ENCODE measurements at places on chromosomes 7 and 10.

DNA sequence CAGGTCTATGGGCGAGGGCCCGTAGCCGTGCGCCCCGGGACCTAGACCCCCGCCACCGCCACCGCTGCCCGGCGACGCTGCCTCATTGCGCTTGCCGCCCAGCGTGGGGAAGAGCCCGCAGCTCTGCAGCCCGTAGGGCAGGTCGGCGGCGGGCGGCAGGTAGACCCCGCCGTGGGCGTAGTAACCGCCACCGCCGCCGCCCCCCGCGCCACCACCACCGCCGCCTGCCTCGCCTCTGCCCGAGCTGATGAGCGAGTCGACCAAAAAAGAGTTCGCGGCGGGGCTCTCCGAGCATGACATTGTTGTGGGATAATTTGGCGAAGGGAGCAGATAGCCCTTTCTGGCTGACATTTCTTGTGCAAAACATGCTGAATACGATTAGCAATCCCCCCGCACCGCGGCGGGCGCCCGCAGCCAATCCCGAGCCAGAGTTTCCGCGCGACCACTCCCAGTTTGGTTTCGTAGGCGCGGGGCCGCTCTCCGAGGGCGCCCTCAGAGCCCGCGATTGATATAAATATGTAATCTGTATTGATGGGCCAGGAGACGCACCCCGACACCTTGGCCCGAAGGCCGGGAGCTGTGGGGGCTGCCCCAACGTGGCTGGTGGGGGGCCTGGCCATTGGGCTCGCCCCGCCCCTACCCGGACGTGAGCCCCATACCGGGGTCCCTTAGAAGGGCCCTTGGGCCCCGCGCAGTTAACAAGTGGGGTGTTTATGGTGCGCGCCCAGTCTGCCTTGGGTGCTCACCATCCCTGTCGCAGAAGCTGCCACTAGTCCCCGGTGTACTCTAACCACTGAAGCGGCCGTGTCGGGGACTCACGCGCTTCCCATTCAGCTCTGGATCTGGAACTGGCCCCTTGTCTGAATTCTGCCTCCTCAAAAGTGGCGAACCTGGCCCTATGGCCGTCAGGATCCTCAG is at the start of gene HOXA10:
Gene HOXA10 (minus strand): TSS at position 365 of the 918 bp plus-strand sequence. CDS start 14 bp downstream, at position 351.
- H3K27me3 ChIP-seq = peaks cover 54% of the 10 kb centered on the region
- H3K27ac ChIP-seq = peak within 1 kb of the TSS; percentile 37
- DNase-seq = peak; percentile 62
- H3K4me3 ChIP-seq = peak within 1 kb of the TSS; percentile 71

- H3K36me3 ChIP-seq = no peaks in the 10 kb centered on the region
- no peak overlapping the region for H3K27ac ChIP-seq
- no peak overlapping the region for H3K4me3 ChIP-seq
Measured at GRCh38 chr10:11677480-11677879, 64.7 kb upstream of the ECHDC3 start.

GRCh38 chr10:3950676-3951275 is 165.8 kb upstream of the KLF6 start:
- no peak overlapping the region for H3K4me3 ChIP-seq
- H3K36me3 ChIP-seq = no peaks in the 10 kb centered on the region
- H3K27me3 ChIP-seq = no peaks in the 10 kb centered on the region
- H3K4me1 ChIP-seq = peaks cover 24% of the 10 kb centered on the region

- H3K4me3 ChIP-seq = no peak overlapping the region
- no peaks in the 10 kb centered on the region for H3K27me3 ChIP-seq
- H3K27ac ChIP-seq = no peak overlapping the region
- no peaks in the 10 kb centered on the region for H3K36me3 ChIP-seq
Measured at GRCh38 chr10:98655492-98655891, 208.8 kb upstream of the HPS1 start.

- DNase-seq = no peak
- no peaks in the 10 kb centered on the region for H3K36me3 ChIP-seq
- H3K27me3 ChIP-seq = no peaks in the 10 kb centered on the region
- no peak overlapping the region for H3K4me3 ChIP-seq
- no peaks in the 10 kb centered on the region for H3K4me1 ChIP-seq
- no peak overlapping the region for H3K27ac ChIP-seq
Measured at GRCh38 chr10:129272176-129272575, 194.9 kb upstream of the MGMT start.

GRCh38 chr7:129008645-129009414 is 46.1 kb downstream of the TNPO3 start:
- no peaks in the 10 kb centered on the region for H3K4me1 ChIP-seq
- H3K27me3 ChIP-seq = no peaks in the 10 kb centered on the region
- no peak overlapping the region for H3K27ac ChIP-seq
- H3K4me3 ChIP-seq = no peak overlapping the region

DNA sequence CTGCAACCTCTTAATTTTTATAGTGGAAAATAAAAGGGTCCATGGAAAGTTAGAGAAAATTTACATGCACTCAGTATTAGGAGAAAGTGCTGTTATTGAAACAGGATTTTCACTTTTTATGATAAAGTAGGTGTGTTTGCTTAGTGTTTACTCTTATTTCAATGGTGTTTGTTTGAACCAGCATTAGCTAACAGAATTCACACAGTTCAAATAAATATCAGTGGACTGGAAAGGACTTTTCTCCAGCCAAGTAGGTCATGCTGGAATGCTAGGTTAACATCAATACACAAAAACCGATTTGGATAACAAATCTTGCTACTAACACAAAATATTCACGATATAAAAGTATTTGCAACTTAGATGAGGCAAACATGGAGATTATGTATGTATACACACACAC is 49.4 kb upstream of the BET1 start:
- no peak overlapping the region for H3K27ac ChIP-seq
- DNase-seq = no peak
- no peak overlapping the region for H3K4me3 ChIP-seq
- no peaks in the 10 kb centered on the region for H3K36me3 ChIP-seq

DNA sequence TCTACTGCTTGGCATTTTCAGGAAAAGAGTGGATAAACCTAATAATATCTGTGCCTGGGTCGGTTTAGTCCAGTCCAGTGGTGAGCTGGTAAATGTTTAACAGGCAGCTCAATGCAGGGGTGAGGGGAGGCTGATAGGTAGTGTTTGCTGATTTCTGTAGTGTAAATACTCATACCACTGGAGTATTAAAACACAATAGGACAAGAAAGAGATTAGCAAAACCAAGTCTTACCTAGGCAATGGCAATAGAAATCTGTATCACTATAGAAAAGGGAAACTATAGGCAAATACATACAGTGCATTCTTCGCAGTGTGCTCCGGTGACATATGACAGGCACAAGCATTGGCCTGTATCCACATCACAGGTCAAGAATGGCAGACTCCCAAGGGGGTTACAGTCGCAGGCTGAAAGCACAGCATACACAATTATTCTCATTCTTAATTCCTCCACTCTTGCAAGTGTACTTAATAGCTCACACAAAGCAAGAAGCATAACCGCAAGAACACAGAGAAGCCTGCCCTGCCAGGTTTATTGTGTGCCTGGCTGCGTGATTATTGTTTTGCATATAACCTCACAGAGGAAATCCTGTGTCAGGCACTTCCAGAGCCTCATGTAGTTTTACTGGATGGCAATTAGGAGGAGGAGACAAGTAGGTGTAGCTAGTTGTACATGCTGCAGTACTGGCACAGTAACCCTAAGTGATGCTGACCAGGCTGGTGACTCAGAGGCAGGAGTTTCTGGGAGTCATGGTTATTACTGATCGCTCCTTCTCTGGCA is 35.0 kb downstream of the LAMB4 start:
- H3K4me3 ChIP-seq = no peak overlapping the region
- peak; percentile 34 for DNase-seq
- no peak overlapping the region for H3K27ac ChIP-seq
- no peaks in the 10 kb centered on the region for H3K36me3 ChIP-seq
- peaks cover 8% of the 10 kb centered on the region for H3K4me1 ChIP-seq

GRCh38 chr10:44801383-44802327 is 109.5 kb upstream of the TMEM72 start:
- peak; percentile 17 for DNase-seq
- no peak overlapping the region for H3K4me3 ChIP-seq
- no peaks in the 10 kb centered on the region for H3K27me3 ChIP-seq
- H3K36me3 ChIP-seq = no peaks in the 10 kb centered on the region
- H3K4me1 ChIP-seq = no peaks in the 10 kb centered on the region
- H3K27ac ChIP-seq = no peak overlapping the region

GRCh38 chr7:52843436-52843835 is 192.0 kb upstream of the POM121L12 start:
- no peak overlapping the region for H3K27ac ChIP-seq
- H3K4me3 ChIP-seq = no peak overlapping the region
- no peak for DNase-seq
- H3K4me1 ChIP-seq = no peaks in the 10 kb centered on the region

DNA sequence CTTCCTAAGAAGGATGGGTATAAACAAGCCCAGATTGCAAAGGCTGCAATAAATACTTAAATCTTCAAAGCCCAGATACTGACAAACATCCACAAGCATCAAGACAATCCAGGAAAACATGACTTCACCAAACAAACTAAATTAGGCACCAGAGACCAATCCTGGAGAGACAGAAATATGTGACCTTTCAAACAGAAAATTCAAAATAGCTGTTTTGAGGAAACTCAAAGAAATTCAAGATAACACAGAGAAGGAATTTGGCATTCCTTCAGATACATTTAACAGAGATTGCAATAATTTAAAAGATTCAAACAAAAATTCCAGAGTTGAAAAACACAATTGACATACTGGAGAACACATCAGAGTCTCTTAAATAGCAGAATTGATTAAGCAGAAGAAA is 23.0 kb downstream of the GSDME start:
- H3K27ac ChIP-seq = no peak overlapping the region
- DNase-seq = no peak
- no peak overlapping the region for H3K4me3 ChIP-seq
- H3K36me3 ChIP-seq = no peaks in the 10 kb centered on the region

GRCh38 chr10:101492205-101492604 is 95.9 kb downstream of the POLL start:
- no peaks in the 10 kb centered on the region for H3K36me3 ChIP-seq
- no peak overlapping the region for H3K27ac ChIP-seq
- no peaks in the 10 kb centered on the region for H3K27me3 ChIP-seq
- no peaks in the 10 kb centered on the region for H3K4me1 ChIP-seq
- no peak for DNase-seq

DNA sequence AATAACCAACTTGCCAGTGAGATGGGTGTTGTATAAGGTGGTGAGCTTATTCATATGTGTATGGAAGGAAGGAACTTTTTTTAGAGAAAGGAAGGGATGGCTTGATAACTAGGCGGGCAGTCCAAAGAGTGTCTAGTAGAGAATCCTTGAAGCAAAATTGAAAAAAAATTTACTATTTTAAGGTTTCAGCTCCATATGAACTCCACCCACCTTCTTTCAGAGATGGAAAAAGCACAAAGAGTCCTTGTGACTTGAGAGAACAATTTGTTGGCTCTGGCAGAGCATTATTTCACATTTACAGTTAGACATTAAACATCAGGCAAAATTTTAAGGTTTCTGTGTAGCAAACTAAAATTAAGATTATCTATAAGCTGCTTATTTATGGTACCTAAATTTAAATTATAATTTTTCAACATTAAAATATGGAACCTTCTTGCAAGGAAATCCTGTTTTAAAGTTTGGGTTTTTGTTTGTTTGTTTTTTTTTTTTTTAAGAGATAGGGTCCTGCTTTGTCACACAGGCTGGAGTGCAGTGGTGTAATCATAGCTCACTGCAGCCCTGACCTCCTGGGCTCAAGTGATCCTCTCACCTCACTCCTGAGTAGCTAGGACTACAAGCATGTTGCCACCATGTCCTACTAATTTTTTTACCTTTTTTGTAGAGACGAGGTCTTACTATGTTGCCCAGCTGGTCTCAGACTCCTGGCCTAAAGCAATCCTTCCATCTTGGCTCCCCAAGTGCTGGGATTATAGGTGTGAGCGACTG is 12.2 kb downstream of the PTPN12 start:
- no peak overlapping the region for H3K27ac ChIP-seq
- H3K27me3 ChIP-seq = no peaks in the 10 kb centered on the region
- no peak overlapping the region for H3K4me3 ChIP-seq
- H3K4me1 ChIP-seq = peaks cover 3% of the 10 kb centered on the region

Data from ascending aorta (tissue), 2 donors.